Stimulated activated CD8-positive, alpha-beta memory T cell treated with anti-CD3 and anti-CD28 coated beads, Interleukin-2, amount 100 ng/mL, for 1 hour (primary cell): ENCODE measurements at places on chromosomes 5 and 9.
A peak's percentile ranks its signal among the peaks of the same experiment; 100 is the strongest.

GRCh38 chr9:93905473-93906133, 49.6 kb downstream of the BARX1 start:
- DNase-seq: no peak

- no peak for DNase-seq
Measured at GRCh38 chr5:131637694-131638093, 2.7 kb upstream of the RAPGEF6 start.

GRCh38 chr5:39475881-39476842, 51.4 kb upstream of the DAB2 start:
- no peak for DNase-seq

GRCh38 chr5:5422819-5423515, 490 bp downstream of the ICE1 start:
- DNase-seq: no peak

- no peak for DNase-seq
Measured at GRCh38 chr5:117337064-117337749, 762.6 kb upstream of the SEMA6A start.

- no peak for DNase-seq
Measured at GRCh38 chr5:120326651-120327050, 137.4 kb upstream of the PRR16 start.

DNA sequence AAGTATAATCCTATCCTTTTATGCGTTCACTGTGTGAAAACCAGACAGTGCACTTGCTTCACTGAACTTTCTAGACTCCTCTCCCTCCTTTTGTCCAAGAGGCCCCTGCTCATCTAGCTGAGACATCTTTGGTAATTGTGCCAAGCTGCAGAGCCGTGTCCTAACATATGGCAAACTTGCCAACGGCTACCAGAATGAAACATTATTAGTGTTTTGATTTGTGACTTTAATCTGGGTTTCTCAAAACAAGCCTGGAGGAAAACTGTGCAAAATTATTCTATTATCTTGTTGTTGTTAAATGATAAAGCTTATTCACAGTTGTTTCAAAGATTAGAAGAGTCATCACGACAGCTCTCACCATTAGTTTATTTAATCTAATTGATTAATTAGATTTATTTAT, 79.0 kb upstream of the RETREG1 start:
- no peak for DNase-seq

- DNase-seq: no peak
Measured at GRCh38 chr9:136260936-136261472, 15.4 kb upstream of the QSOX2 start.

DNA sequence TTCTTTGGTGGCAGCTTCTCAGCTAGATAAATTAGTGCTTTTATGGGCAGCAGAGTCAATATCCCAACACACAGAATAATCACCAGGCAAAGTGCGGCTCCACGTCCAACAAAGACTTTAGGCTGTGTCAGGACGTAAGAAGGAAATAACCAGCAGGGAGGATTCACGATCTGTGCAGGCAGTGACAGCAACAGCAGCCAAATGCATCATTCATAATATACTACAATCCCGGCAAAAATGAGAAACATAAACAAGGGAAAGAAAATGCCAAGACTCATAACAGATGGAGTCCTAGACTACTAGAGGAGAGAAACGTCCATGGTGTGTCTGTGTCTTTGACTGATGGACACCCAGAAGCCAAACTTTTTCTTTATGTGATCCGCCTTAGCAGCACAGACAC, 100.7 kb downstream of the LMNB1 start:
- DNase-seq: no peak

DNA sequence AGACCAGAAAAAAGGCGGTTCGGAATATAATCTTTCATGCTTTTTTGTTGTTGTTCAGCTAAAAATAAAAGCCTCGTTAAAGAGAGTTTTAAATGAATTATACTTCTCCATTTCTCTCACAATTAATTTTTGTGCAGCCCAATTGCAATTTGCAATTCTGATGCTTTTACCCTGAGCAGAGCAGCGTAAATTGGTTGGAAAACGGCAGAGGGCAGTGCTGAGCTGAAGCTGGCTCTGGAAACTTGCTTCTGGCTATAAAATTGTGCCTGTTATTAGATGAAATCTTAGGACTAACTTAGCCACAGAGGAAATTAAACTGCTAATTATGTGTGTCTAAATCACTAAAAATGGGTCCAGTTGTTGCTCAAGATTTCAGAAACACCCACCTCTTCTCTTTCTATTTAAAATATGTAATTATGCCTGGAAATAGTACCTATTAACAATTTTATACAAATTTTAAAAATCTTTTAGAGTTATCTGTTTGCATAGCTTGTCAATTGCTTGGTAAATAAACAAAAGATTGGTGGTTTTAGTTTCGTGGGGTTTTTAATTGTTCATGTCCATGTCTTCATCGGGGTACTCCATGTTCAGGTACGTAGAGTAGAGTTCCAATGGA, 441.8 kb upstream of the TLE4 start:
- no peak for DNase-seq

DNA sequence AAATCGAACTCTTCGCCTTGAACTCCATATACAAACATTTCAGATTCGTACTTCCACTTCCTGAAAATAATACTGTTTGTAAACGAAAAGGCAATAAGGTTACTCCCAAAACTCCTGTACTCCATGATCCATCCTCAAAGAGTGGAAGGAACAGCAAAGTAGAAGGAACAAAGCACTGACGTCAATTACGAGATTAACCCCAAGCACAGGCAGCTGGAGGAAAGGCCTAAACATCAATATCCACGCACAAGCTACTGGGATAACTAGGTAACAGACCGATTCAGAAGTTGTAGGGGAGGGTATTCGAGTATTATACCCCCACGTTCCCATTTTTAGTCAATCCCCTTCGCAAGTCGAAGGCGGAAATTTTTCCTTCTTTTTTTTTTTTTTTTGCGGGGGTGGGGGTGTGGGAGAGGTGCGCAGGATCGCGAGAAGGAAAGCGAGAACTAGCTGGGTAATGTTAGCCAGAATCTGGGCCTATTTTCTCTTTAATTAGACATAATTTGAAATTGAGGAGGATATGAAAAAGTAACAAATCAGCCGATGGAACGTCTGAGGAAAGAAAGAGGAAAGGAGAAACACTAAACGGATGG, 909 bp downstream of the AFF4 start:
- DNase-seq: no peak

DNA sequence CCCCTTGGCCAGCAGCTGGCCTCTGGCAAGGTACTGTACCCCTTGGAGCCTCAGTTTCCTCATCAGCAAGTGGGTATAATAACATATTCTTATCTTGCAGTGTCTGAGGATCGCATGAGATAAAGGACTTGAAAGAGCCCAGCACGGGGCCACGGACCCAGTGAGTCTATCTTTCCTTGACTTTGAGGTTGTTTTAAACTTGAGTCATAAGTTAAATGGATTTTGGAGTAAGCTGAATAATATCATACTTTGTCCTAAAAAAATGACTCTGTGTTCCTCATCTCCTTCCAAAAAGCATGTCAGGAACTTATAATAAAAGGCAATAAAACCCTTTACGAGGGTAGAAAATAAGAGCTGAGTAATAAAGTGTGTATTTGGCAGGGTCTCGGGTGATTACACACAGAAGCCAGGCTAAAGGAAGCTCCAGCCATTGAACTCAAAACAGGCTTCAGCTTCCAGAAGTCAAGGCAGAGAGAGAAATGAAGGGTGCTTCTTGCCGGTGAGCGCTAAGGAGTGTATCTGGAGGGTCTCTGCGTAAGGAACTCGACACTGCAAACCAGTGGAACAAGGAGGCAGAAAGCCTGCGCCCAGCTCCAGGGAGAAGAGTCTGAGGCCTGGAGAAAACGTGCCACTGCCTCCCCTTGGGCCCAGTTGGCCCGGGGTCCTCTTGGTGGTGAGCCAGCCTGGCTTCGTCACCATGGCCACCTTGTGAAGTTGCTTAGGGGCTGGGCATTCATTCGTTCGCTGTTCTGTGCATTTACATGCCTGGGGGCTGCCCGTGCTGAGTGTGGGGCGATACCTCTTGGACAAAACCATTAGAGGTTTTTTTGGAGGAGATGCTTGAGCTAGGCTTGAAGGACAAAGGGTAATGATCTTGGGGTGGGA, 72.4 kb upstream of the PHYKPL start:
- no peak for DNase-seq

- DNase-seq: no peak
Measured at GRCh38 chr9:111700776-111701175, 39.4 kb downstream of the GNG10 start.

GRCh38 chr5:151141535-151141934, 16.0 kb downstream of the ANXA6 start:
- DNase-seq: no peak

- DNase-seq: no peak
Measured at GRCh38 chr9:131525643-131526565, 5.2 kb downstream of the UCK1 start.

DNA sequence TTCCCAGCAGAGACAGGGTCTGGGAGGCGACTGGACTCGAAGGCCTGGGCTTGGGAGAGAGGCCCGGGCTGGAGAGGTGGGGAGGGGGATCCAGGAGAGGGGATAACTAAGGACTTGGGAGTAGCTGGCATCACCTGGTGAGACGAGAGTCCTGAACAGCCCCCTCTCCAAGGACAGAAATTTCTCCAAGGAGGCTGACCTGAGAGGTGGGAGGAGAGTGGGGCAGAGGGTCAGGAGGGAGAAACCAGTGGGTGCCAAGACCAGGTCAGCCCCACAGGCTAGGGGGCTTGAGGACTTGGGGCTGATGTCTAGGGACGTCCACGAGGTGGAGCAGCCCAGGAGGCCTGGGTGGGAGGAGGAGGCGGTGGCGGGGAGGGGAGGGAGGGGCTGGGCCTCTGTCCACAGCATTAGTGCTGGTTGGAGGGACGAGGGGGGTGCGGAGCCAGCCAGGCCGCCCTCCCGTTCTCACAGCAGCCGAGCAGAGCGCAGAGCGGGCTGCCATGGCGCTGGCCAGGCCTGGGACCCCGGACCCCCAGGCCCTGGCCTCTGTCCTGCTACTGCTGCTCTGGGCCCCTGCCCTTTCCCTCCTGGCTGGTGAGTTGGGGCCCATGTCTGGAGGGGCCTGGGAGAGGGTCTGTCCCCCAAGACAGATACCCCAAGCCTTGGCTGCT, at the start of gene CRB2:
Gene CRB2 (plus strand): TSS at position 437 of the 671 bp plus-strand sequence. CDS start 64 bp downstream, at position 501.
- DNase-seq: no peak

DNA sequence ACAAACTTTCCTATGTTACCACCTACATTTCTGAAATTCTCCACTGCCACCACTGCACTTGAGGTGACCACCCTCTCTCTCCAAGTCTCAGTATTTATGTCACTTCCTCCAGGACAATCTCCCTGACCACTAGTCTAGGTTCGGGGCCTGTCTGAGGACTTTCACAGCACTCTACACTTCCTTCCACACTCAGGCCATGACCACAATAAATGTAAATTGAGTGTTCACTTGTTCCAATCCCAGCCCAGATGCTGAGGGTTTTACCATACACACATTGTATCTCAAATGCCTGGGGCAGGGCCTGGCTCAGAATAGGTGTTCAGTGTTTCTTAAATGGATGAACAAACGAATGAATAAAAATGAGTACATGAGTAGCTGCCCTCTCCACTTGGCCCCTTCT, 26.9 kb upstream of the CCNG1 start:
- no peak for DNase-seq

GRCh38 chr9:15744196-15744595, 191.4 kb downstream of the CCDC171 start:
- DNase-seq: no peak

GRCh38 chr5:37532976-37533740, 154.0 kb downstream of the WDR70 start:
- no peak for DNase-seq

- DNase-seq: no peak
Measured at GRCh38 chr5:103741984-103742383, 179.4 kb upstream of the NUDT12 start.

DNA sequence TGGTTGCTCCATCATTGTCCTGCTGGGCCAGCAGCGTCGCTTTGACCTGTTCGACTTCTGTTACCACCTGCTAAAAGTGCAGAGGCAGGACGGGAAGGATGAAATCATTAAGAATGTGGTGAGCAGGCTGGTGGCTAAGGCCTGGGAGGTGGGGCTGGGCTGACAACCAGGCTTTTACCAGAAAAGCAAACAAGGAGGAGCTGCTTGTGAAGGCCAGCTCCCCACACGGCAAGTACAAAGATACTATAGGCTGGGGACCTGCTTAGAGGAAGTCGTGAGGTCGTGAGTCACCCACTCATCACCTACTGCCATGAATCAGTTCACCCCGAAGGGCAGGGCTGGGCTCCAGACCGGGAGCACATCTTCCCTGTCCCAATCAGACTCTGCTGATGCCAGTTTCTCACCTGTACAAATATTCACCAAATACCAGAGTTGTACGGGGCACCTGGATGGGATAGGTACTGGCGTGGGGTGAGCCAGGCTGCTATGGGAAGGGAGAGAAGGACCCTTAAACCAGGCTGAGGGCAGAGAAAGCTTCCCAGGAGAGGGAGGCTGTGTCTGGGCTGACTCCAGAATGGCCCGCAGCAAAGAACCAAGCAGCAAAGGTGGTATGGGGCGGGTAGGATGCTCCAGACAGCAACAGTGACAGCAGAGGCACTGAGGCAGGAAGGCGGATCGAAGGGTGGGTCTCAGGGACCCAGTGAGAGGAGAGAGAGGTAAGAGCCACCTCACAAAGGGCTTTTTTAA, 69.3 kb upstream of the NIPAL4 start:
- peak; percentile 10 for DNase-seq

DNA sequence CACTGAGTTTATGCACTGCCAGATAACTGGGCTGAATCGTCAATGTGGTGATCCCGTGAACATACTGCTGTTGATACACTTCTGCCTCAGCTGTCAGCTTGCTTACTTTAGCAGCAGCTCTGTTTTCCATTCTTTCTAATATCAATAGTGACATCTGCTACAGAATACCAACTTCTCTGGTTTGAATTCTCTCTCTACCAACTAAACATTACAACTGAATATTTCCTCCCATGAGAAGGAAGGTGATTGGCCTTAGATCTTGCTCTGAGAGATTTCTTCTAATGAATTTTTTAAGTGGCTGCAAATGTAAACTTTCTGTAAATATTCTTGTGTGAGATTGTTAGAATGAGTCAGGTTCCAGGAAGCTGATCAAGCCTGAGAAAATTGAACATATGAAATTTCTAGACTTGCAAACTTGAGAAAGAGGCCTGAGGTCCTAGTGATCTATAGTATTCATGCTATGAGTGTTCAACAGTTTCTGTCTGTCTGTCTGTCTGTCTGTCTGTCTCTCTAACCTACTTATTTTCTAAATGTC, 205.5 kb upstream of the CDKN2B start:
- DNase-seq: no peak

DNA sequence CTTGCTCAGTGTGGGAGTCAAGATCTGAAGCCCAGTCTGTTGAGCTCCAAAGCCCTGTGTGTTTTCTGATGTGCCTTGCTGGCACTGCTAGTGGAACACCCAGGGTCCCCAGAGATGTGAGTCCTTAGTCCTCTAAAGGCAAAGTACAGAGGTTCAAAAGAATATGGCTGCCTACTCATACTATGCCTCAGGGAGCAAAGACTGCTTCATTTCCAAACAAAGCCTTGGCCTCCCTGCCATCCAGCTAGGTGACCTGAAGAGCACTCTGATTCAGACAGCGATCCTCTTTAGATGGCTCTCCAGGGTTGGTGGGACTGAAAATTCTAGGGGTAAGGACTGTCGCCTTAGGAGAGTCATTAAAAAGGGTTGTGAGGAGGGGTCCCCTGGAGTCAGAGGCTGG, 2.0 kb downstream of the PRLR start:
- no peak for DNase-seq
